Osteoblast (primary cell): ENCODE measurements at places on chromosomes 13 and 19. TPM values are rescaled to one million over a fixed set of nuclear protein-coding genes. Genes with fewer than 3 reads are reported as not detected.

DNA sequence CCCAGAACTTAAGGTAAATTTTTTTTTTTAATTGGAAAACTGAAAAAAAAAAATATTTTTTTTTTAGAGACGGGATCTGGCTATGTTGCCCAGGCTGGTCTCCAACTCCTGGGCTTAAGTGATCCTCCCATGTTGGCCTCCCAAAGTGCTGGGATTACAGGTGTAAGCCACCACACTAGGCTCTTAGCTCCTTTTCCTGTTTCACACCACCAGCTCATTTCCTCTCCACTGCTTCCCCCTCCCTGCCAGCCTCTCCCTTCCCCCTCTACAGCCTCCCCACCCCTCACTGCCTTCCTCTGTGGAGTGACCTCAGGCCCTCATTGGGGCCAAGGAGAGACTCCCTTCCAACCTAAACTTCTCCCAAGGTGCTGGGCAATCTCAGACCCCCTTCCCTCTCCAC, 4.2 kb upstream of the GIPR start:
- DNase-seq = peak; percentile 44

DNA sequence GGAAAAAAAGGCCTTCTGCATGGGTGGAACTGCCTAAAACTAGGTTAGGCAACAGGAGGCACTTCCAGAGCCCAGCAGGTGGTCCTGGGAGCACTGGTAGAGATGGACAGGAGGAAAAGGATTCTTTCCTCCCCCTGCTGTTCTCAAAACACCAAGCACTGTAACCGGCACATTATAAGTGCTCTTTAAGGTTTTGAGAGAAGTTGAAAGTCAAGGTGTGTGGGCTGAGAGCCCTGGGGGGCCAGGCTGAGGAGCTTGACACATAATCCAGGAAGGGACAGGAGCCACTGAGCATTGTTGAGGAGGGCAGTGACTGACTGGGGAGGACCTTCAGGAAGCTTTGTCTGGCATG, 32.3 kb downstream of the SPATA13 start:
- peak; percentile 17 for DNase-seq

DNA sequence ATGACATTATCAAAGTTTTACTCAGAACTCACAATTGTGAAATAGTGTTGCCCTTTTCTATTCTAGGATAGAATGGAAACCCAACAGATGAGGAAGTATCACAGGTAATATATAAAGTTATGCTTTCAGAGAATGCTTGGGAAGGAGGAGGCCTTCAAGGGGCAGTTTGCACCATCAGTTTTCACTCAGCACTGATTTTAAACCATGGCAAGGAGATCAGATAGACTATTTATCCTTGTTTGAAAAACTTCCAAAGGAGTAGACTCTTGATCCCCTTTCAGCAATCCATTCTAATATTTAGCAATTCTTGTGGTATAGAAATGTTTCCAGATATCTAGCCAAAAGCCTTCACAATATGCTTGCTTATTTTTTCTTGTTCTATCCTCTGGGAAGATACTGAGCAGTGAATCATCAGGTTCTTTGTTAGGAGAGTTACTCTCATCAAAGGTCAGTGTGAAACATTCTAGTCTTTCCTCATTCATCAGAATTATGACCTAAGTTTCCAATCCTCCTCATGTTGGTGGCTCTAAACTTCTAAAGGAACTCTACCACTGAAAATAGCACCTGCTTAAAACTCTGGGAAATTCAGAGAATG, 3.8 kb downstream of the GPC6 start:
- DNase-seq = peak; percentile 66

GRCh38 chr13:97067017-97067895, 73.0 kb upstream of the OXGR1 start:
- peak; percentile 26 for DNase-seq

GRCh38 chr19:49968279-49968922, 7.4 kb upstream of the SIGLEC11 start:
- DNase-seq = no peak

DNA sequence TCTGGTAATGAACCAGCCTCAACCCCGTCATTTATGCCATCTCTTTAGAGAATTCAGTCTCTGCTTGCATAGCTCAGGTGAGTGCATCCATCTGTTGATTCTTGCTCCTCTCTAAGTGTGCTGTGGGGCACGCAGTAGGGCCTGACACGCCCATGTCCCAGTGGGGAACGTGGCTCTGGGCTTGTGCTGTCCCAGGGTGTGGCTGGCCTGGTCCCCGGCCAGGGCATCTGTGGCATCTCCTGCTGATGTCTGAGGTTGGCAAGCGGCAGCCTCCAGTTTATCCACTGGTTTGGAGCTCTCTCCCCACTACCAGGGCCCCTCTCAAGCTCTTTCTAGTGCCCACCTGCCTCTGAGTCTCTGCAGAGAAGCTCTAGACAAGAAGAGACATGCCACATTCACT, 146.6 kb upstream of the GJB6 start:
- no peak for DNase-seq

- peak; percentile 98 for DNase-seq
Measured at GRCh38 chr19:47863514-47863936, 4.5 kb downstream of the TPRX2 start.

DNA sequence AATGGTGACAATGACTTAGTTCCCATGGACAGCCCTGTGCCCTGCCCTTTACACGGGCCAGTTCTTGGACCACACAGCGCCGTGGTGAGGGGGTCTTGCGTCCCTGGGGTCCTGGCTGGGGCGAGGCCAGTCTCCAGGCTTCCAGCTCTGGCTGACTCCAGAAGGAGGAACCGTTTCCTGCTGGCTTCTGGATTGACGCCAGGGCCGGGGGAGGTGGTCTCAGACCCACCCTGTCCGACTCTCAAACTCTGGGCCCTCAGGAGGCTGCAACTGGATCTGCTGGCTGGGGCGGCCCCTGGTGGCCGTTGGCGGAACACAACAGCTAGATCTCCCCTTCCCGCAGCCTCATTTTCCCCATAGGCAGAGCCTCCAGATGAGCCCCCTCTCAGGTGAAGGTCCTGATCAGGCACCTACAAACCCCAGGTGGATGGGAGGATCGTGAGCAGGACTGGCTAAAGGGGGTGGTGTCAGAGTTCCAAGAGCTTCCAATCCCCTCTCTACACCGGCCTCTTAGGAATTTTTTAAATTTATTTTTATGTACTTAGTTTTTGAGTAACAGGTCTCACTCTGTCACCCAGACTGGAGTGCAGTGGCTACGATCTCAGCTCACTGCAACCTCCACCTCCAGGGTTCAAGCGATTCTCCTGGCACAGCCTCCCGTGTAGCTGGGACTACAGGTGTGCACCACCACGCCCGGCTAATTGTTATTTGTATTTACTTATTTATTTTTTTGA, 8.0 kb downstream of the CCDC194 start:
- peak; percentile 94 for DNase-seq

- DNase-seq = no peak
Measured at GRCh38 chr19:36093146-36093662, 17.7 kb upstream of the OVOL3 start.

GRCh38 chr13:111421216-111421615, 100.8 kb downstream of the TEX29 start:
- no peak for DNase-seq

DNA sequence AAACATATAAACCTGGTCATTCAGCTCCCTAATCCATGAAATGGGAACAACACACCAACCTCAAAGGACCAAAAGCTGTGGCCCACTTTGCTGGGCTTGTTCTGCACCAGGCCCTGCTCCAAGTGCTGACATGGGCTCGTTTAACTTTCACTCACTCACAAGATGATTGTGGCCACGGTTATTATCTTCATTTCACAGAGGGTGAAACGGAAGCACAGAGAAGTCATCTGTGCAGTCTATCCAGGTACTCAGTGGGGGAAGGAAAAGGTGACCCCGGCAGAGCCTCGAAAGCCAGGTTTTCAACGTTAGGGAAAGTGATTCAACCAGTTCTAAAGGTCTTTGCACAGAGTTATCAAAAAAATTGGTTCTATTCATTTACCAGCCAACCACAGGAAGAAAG, 68.0 kb downstream of the CRYL1 start:
- no peak for DNase-seq

GRCh38 chr13:104099750-104100149, 1033.5 kb upstream of the SLC10A2 start:
- no peak for DNase-seq

DNA sequence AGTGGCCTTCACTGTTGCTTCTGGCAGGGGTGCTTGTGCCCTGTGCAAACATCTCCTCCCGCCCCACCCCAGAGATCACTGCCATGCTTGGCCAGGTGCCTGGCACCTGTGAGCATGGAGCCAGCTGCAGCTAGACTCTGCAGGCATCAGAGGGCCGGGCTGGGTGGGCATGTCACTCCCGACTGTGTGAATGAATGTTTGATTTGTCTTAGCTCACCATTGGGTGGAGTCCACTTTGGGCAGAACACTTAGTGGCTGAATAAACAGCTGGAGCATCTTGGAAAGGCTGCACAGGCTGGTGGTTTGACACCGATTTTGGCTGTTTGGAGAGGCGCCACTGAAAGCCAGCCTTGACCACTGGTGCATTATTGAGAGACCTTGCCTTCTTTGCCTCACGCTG, 267.3 kb downstream of the DLEU7 start:
- no peak for DNase-seq

- peak; percentile 98 for DNase-seq
Measured at GRCh38 chr19:39409208-39410016, 2.8 kb downstream of the ZFP36 start.

Gene DMKN
- total RNA-seq = 24.2 and 30.9 TPM in 2 replicates

Gene CEACAM20
- not detected in 2 replicates for total RNA-seq

Gene CBY2
- total RNA-seq = not detected in 2 replicates

Gene TNFSF11
- total RNA-seq = 0.72 and 0.88 TPM in 2 replicates

Gene ZNF525
- total RNA-seq = 6.8 and 8.0 TPM in 2 replicates

Gene PTGIR
- total RNA-seq = 2.5 and 2.9 TPM in 2 replicates

Gene IZUMO2
- not detected in 2 replicates for total RNA-seq

Gene SIGLEC8
- total RNA-seq = not detected in 2 replicates

Gene FBL
- 69.0 and 87.2 TPM in 2 replicates for total RNA-seq

Gene CCDC70
- not detected in 2 replicates for total RNA-seq

Gene SHD
- not detected in 2 replicates for total RNA-seq

Gene LIM2
- not detected in 2 replicates for total RNA-seq
